ENCODE measurements at places on chromosomes 2 and 18.

DNA sequence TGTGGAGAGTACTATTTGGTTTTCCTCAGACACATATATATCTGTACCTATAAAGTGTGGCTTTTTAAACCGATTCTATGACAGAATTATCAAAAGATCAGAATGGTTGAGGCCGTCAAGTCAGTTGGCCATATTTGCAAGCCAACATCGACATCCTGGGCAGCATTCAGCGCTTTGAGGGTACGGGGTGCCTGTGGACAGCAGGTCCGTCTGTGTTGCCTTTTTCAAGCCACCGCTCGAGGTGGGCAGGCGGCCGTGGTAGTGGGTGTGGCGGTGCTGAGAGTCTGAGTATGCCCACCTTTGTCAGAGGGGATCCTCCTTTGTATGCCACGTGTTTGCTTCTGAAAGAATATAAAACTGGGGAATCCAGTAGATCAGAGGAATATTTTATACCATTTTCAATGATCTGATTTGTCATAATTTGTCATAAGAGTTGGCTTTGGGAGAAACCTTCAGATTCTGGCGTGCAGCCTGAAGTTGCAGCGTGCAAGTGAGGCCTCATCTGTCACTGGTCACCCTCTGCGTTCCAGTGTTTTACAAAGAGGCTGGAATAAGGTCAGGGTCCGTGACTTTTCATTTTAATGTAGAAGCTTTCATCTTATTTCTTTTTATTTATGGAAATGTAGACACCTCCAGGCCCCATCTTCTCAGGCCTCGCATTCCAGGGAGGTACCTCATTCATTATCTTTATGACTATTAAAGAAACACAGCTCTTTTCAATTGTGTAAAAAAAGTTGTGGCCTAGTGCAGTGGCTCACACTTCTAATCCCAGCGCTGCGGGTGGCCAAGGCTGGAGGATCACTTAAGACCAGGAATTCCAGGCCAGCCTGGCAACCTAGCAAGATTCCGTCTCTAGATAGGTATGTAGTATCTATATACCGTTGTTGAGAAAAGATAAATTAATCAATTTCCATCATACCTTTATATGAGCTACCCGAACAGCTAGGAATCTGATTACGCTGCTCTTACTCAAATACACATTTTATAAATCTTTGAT is 37.8 kb upstream of the RBM44 start:
- no peak for DNase-seq

DNA sequence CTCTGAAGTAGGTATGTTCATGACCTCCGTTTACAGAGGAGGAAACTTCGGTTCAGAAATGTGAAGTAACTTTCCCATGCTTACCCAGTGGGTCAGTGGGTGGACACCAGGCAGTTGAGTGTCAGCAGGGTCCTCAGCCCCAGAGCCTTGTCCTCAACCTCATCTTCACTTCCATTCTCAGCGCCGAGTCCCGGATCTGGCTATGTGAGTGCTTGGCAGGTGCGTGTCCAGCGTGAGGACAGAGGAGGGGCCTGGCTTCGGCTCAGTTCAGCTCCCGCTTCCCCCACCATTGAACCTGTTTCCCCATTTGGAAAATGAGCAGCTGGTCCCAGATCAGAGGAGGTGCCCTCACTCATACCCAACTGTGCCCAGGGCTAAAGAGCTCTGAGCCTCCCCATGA is 267.6 kb downstream of the ATAD2B start:
- DNase-seq: no peak

GRCh38 chr2:197851451-197851850 is 47.1 kb downstream of the PLCL1 start:
- DNase-seq: no peak

DNA sequence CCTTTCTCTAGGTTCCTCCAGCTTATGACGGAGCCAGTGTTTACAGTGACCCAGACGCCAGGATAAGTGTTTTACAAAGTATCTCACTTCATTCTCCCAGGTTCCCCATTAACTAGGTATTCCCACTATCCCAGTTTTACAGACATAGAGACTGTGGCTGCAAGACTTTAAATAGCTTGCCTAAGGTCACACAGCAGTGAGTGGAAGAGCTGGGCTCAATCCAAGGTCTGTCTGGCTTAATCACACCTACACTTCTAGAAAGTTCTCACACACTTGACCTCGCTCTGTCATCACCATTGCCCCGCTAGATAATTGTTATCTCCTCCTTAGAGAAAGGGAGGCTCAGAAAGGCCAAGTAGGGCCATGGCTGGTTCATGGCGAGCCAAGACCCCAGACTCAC is 110.2 kb downstream of the ANTXR1 start:
- no peak for DNase-seq

DNA sequence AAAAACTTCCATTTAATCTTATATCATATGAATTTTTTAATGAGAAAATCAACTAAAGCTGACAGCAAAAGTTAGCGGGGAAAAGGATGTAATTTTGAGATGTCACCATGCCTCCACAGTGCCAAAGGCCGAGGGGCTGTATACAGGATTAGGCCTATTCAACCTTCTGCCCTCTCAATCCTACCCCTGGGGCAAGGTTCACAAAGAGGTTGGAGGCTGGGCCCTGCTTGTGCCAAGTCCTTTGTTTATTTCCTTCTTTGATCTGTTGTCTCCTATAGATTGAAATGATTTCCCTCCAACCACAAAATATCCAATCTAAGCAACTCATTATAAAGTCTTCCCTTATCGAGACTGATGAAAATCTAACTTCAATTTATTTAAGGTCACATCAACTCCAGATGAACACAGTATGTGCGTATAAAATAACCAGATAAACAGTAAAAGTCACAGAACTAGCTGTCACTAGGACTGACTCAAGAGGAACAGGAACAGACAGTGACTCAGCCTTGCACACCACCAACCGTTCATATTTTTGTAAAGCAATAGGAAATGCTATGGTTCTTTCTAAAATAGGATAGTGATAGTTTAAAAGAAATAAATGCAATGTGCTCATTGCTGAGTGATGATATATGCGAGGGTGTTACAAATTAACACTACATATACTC is 95.8 kb downstream of the SLC25A12 start:
- DNase-seq: no peak

DNA sequence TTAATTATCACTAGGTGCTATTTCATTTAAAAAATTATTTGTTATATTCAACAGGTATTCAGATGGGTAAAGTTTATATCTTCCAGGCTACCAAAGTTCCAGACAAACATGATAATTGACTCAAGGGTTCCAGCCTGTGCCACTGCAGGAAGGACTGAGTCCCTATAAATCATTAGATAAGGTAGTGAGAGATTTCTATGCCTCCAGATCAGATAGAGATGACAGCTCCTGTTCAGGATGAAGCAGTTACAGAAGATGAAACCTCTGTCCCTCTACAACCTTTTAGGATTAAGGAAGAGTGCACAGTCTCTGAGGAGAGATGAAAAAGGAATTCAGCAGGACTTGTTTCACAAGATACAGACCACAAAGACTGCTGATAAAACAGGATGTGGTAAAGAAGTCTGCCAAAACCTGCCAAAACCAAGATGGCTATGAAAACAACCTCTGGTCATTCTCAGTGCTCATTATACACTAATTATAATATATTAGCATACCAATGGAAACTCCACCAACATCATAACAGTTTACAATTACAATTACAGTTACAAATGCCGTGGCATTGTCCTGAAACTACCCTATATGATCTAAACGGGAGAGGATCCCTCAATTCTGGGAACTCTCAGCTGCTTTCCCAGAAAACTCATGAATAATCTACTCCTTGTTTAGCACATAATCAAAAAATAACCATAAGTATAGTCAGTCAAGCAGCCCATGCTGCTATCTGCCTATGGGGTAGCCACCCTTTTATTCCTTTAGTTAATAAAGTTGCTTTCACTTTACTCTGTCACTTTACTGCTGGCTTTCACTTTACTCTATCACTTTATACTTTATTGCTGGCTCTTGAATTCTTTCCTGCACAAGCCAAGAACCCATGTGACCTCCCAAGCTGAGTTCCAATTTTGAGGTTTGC is 288.5 kb downstream of the PDE11A start:
- no peak for DNase-seq

DNA sequence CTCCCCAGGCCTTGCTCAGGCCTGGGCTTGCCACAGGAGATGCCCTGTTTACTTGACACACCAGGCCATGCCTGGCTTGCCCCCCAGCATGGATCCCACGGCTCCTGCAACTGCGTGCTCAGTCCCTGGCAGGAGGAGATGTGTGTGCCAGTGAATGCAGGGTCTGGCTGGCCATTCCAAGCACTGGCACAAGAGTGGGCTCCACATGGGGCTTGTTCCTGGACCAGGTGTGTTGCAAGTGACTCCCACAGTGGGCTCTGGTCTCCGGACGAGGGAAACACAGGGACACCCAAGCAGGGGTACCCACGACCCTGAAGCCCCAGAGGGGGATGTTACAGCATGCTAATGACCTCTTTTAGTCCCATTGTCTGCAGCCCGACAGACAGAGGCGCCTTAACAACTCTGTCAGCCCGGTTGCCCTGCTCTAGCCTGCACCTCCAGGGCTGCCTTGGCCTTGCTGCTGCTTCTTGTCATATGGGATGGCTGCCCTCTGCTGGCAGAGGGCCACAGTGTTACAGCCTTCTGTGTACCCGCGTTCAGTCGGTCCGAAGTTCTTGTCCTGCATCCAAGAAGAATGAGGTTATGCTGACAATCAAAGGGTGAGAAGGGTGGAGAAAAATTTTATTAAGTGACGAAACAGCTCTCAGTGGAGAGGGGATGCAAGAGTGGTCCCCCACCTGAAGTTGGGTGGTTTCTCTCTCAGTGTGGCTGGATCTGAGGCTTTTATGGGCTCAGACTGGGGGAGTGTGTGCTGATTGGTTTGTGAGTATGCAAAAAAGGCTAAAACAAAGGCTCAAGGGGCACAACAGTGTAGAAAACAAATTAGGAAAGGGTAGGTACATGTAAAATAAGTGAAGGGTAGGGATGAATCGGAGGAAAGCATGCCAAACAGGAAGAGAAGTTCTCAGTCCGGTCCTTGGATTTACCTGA is 180.4 kb downstream of the MBD5 start:
- no peak for DNase-seq
